ENCODE measurements at places on chromosomes 5 and 9.

DNA sequence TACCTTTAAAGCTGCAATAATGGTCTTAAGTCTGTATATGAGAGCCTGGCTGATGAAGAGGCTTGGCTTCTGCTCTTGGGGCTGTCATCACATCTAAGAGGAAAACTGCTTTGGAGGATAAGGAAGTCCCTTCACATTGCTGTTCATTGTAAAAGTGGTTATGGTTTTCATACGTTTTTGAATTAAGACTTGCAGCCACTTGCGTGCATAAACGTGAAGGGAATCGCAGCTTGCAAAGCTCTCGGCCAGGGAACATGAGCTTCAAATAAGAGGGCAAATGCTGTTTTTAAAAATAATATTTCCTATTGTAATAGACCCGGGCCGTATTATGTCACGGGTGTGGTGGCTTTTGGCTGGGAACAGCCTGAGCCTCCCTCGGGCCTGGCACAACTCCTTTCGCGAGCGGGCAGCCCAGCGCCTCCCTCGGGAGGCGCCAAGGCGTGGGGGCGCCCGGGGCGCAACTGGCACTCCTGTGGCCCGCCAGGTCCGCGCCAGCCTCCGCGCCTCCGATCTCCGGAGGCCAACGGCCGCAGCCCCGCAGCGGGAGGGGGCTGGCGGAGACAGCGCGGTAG, 538 bp upstream of the ARHGEF28 start:
- no peak for DNase-seq

- DNase-seq: no peak
These were observed 71.0 kb upstream of the EQTN start for GRCh38 chr9:27367921-27368315.

- no peak for DNase-seq
These were observed 1296.5 kb downstream of the MAT2B start for GRCh38 chr5:164801910-164802309.

DNA sequence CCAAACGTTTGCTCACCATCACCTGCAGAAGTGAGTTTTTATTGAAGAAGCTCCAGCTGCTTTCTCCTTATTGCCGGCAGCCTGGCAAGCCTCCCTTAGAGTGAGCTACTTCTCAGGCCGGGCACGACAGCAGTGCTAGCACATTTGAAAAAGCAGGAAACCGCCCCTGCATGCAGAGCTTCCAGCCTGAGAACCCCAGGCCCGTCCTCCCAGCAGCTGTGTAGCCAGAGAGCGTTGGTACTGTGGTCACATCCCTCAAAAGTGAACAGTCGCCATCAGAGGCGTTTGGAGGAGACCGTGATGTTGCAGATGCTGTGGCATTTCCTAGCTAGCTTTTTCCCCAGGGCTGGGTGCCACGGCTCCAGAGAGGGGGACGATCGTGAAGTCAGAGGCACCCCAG, 23.5 kb downstream of the SLC25A25 start:
- no peak for DNase-seq

- DNase-seq: no peak
These were observed 233.2 kb upstream of the PRDM9 start for GRCh38 chr5:23274171-23274570.

DNA sequence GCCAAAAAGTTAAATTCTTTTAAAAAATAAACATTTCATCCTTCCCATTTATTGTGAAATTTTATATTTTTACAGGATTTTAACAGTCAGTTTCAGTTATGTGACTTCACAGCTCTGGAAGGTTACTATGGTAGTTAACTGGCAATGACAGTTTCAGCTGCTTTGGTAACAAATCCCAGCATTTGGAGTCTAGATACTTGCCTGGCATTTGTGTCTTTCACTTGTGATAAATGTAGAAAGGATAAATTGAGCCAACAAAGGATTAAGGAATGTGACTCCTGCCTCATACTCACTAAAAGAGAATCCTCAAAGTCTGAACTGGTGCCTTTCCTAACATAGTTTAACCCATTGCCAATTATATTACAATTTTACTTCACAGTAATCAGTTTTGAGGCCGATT, 315.5 kb downstream of the FER start:
- DNase-seq: no peak

DNA sequence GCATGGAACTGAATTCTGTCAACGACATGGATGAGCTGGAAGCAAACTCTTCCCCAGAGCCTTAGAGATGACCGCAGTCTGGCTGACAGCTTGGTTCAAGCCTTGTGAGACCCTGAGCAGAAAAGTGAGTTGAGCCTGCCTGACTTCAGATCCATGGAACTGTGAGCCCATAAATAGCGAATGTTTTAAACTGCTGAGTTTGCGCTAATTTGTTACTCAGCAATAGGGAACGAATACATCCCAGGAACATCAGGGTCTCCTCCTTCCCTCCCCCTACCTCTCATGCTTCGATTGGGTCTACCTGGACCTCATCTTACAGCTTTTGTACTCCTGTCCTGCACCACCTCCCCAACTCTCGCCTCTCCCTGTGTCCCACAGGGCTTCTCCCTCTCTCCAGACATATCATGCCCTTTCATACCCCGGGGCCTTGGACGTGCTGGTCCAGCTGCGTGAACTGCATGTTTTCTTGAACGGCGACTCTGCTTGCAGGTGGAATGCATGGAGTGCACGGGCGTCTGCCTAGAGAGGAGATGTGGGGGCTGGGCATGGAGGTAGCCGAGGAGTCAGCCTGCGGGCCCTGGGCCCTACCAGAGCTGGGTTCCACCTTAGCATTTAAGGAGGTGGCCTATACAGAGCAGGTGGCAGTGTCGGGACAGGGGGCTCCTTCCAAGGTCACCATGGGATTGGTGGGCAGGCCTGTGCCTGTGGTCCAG, 7.9 kb downstream of the GADD45G start:
- DNase-seq: no peak

DNA sequence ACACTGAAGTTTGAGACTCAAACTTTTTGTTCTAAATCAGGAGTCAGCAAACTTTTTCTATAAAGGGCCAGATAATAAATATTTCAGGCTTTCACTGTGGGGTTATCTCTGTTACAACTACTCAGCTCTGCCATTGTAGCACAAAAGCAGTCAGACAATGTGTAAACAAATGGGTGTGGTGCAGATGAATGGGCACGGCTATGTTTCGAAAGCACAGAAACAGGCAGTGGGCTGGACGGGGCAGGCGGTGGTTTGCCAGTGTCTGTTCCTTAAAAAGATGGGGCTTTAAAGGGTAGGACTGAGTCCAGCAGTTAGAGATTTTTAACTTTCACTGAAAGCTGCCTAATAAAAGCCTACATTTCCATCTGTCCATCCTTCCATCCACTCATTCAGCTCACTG, 48.9 kb downstream of the PFDN1 start:
- no peak for DNase-seq

- DNase-seq: peak; percentile 11
These were observed 243.0 kb downstream of the ICE1 start for GRCh38 chr5:5665225-5666075.

GRCh38 chr9:111868475-111868874, 28.1 kb upstream of the UGCG start:
- no peak for DNase-seq

DNA sequence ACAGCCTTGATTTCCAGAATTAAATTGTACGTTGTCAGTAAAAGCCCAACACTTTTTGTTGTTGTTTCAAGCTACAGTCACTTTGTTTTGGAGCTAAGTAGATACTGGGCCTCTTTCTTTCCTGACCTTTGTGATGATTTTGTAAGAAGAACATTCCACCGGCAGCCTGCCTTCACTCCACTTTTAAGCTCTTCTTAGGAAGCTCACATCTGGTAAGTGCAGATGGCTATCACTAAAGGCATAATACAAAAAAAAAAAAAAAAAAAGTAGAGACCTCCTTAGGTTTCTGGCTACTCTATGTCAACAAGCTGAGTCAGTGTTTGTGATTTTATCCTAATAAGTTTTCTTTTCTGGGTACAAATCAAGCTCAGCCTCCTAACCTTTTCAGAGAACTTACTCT, 1922.1 kb upstream of the WWC1 start:
- DNase-seq: no peak

DNA sequence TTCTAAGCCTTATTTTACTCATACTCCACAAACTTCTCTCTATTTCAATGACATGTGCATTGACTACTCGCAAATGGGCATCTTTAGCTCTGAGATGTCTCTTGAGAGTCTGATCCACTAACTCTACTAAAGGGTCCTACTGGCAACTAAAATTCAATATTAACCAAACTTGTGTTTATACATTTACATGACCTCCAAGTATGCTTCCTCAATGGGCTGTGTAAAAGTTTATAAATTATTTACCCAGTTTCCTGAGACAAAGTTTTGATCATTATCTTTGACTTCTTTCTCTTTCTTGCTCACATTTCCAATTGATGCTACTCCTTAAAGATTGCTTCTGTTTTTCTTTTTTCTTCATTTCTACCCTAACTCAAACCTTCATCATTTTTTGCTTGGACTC, 510.1 kb upstream of the DAB2 start:
- DNase-seq: no peak

DNA sequence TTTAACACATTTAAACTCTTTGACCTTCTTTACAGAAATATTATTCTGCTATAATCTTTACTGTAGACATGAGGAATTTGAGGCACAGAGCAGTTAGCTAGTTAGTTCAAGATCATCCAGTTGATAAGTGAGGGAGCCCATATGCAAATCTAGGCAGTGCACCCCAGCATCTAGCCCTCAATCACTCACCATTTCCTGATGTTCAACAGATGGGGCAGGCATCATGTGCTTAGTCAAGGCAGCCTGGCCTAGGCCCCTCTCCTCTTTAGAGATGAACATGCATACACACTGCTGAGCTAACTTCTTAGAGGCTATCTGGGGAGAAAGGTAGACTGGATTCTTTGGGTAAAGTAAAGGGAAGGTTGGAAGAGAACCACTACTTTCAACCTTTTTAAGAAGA, 206.8 kb upstream of the SLC24A2 start:
- no peak for DNase-seq

GRCh38 chr5:126998201-126998631, 32.1 kb downstream of the MARCHF3 start:
- no peak for DNase-seq

GRCh38 chr5:177445052-177445916, 1.3 kb upstream of the PRR7 start:
- DNase-seq: no peak

DNA sequence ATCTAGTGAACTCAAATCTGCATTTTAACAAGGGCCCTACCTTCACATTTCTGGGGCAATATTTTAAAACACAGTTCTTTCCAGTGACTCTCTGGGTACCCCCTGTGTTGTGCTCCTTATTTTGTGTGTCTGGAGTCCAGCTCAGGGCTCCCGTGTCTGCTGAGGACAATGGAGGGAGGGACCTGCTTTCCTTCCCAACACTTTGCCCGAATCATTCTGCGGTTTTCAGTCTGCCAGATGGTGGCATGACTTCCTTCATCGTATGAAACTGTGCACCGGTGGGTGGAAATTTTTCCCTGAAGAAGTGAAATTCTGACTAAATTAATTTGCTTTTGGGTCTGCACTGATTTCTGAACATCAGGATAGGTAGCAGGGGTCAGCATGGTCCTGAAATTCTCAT, 153.6 kb upstream of the CD180 start:
- no peak for DNase-seq

DNA sequence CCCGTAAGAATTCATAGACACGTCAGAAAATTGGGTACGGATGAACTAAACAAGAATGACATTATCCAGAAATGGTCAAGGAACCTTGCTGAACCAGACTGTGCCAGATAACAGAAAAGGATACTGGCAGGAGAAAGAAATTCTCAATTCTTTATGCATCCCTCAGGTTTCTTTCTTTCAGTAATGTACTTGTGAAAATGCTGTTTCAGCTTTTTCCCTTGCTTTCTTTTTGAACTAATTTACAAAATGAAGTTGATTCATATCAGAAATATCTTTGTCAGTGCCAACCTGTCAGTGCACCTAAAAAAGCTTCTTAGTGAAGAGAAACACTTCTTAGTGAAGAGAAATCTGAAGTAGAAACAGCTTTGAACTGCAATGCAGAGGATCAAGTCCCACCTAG, 643.6 kb upstream of the RORB start:
- no peak for DNase-seq

- DNase-seq: no peak
These were observed 90.9 kb upstream of the SLCO6A1 start for GRCh38 chr5:102589661-102590060.

DNA sequence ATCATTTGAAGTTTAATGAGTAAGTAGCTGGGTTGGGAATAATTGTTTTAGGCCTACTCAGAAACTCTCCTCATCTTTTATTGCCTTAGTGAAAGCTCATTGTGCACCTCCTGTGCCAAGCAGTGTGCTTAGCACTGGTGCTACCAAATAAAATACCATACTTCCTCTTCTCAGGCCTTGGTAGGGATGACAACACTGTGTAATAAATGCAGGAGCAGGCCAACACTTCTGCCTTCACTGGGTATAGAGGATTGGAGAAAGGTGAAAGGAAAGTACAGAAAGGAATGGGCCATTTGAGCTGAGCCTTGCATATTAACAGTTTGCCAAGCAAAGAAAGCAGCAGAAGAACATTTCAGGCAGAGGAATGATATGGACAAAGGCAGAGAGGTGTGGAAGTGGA, 285.7 kb downstream of the NR3C1 start:
- no peak for DNase-seq

- no peak for DNase-seq
These were observed 183.3 kb downstream of the SEMA5A start for GRCh38 chr5:9362600-9362999.

DNA sequence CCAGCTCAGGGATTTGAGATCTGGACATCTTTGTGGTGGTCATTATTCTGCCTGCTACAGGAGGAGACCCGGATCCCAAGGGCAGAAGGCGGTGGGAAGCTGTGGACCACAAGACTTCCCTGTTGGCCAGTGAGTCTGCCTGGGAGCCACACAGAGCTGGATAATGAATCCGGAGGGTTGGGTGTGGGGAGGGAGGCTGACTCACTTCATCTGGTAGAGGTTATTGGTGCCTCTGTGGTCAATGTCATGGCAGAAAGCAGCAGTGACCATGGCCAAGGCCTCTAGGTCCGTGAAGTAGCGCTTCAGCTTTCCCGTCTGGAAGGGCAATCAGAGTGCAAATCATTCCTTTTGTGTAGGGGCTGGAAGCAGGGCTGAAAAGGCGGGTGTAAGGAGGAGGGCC, 58.5 kb downstream of the PDE6A start:
- no peak for DNase-seq

DNA sequence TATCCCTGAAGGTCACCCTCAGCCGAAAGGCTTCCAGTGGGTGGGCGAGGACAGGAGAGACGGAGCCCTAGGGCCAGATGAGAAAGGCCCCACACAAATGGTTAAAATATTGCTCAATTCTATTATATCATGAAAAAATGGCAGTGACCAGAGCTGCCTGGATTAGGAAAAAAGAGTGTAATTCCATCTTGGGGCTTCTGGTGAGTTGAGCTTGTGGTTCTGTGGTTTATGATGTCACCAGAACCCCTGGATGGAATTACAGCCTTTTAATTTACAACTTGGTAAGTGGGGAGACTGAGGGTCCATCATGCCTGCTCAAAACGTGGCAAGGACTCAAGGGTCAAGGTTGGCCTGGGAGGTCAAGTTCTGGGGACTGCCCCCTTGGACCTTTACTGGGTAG, 55.5 kb upstream of the STC2 start:
- no peak for DNase-seq

Data from kidney glomerular epithelial cell (primary cell).